ENCODE measurements at places on chromosomes 5 and 9.

- no peak for DNase-seq
These were observed 674.4 kb downstream of the PRR16 start for GRCh38 chr5:121138495-121138907.

GRCh38 chr5:4019841-4020240 is 424.2 kb downstream of the IRX1 start:
- DNase-seq, result no peak

- no peak for DNase-seq
These were observed 24.2 kb downstream of the NMRK1 start for GRCh38 chr9:75063556-75064305.

GRCh38 chr9:82438581-82438980 is 450.0 kb downstream of the SPATA31D1 start:
- DNase-seq, result no peak

- no peak for DNase-seq
These were observed 29.1 kb upstream of the DUSP1 start for GRCh38 chr5:172800088-172800551.

DNA sequence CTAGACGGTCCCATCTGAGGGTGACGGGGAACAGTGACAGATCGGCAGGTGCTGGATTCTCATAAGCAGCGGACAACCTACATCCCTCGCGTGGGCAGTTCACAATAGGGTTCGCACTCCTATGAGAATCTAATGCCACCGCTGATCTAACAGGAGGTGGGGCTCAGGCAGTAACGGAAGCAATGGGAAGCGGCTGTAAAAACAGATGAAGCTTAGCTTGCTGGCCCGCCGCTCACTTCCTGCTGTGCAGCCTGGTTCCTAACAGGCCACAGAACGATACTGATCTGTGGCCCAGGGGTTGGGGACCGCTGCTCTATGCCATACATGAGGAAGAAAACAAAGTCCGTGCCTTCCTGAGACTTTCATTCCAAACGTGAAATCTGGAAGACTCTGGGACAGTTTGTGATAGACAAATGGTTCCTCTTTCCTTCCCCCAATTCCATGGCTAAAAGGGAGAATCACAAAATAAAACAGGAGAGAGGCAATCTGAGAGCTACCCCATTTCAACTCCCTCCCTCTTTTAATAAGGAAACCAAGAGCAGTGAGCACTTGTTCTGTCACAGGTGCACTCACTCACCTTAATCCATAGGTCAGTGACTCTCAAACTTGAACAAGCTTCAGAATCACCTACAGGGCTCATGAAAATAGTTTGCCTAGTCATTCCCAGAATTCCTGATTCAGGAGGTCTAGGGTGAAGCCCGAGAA is 12.1 kb downstream of the PDCL start:
- DNase-seq, result peak; percentile 17

DNA sequence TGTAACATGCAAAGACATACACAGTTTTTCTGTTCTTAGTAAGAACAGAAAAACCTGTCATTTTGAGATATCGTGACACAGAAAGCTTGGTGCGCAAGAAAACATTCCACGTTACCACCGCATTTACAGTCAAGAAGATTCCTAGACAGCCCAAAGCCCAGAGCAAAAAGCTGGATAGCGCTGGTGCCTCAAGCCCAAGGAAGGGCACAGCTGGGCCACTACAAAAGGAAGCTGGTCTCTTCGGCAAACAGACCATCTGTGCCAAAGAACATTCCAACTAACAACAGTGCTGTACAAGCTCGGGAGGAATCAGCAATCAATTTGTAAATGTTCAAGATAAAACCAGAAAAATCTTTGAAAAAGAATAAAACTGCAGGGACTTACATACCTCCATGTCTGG is 31.0 kb downstream of the PSMB7 start:
- no peak for DNase-seq

DNA sequence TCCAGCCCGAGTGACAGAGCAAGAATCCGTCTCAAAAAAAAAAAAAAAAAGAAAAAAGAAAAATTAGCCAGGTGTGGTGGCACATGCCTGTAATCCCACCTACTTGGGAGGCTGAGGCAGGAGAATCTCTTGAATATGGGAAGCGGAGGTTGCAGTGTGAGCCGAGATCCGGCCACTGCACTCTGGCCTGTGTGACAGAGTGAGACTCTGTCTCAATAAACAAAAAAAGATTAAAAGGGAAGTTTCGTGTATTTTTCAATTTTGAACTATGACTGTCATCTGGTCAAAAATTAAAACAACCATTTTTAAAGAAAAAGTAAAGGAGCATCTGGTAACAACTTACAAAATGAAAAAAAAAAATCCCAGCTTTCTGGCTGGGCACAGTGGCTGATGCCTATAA is 36.3 kb upstream of the PLIN2 start:
- no peak for DNase-seq

- DNase-seq, result no peak
These were observed 379.6 kb downstream of the MLLT3 start for GRCh38 chr9:20242510-20243189.

DNA sequence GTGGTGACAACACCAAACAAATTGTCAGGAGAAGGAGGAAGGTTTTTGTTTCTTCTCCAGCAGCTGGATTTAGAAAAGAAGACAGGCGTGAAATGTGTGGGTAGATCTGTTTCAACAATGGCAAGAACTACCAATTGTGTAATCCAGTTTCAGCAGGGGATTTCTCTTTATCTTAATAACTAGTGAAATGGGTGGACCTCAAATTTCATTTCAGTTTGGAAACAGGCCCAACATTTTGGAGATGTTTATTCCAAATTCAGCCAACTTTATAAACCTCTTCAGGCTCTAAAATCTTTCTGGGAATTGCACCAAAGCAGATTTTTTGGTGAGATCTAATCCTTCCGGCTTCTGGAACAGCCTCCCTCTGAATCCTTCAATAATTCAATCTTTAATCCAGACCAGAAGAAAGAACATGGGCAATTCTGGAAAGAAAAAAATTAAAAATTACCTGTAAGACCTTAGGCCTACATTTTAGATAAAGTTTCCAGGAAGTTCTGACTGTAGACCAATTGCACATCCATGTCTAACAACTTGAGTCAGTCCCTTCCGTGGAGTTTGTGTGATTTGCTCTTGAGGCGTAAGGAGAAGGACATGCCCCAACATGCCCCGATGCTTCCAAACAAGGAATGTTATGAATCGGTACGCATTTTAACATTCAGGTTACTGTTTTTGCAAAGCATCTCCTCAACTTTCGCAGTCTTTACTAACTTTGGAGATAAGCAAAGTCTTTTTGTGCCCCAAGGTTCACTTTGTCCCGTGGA is 423.6 kb downstream of the IRX1 start:
- DNase-seq, result no peak

Data from stimulated activated CD8-positive, alpha-beta memory T cell treated with anti-CD3 and anti-CD28 coated beads, Interleukin-15, amount 100 ng/mL, for 1 hour (primary cell).